ENCODE measurements at places on chromosomes 1 and 21.

- peak; percentile 77 for DNase-seq
These were observed 11.8 kb upstream of the RAB3B start for GRCh38 chr1:52002038-52002917.

DNA sequence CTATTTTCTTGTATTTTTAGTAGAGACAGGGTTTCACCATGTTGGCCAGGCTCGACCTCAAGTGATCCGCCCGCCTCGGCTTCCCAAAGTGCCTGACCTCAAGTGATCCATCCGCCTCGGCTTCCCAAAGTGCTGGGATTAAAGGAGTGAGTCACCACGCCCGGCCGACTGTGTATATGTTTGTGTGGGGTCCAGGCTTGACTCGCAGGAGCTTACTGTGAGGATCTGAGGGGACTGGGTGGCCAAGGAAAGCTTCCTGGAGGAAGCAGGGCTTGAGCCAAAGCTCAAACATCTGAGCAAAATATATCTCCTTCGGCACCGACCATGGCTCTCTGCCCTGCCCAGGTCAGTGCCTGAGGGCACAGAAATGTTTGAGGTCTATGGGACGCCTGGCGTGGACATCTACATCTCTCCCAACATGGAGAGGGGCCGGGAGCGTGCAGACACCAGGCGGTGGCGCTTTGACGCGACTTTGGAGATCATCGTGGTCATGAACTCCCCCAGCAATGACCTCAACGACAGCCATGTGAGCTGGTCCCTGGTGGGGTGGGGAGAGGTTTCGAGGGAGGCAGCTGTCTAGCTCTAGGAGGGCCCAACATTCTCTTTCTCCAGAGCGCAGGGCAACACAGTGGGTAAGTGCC lies 10.5 kb downstream of the PADI3 start:
- DNase-seq, result no peak

DNA sequence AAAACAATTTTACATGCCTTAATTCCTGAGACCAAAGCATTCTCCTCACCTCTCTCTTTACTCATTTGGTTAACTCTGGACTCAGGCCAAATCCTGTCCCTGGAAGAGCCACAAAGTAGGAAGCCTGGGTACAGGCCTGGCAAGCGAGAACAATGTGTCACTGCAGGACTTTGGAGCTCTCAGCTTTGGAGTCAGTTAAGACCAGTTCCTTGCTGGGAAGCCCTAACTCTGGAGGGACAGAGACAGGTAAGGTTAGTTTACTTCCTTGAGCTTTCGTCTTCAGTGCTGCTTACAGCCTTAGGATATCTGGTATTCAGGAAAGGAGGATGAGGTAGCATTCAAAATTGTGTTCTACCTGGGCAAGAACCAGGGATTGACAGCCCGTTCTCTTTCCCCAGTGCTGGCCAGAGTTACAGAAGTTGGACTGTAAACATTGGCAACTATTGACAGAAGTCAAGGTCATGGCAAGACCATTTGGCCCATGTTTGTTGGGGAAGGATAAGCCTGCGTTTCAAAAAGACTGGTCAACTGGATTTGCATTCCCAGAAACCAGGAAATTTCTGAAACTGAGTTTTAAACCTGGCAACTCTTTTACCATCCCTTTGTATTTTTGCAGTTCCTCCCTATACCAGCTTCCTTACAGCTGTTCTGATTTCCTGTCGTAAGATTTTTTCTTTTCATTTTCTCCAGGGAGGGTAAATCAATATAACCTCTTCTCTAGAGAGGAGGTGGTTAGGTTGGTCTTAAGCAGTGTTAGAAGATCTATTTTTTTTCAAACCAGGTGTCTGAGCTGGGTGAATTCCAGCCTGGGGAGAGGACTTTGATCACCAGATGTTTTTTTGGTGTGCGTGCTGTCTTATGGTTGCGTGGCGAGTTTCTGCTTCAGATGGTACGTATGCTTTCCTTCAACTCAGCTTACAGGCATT lies at the start of gene C4BPB:
TSS of gene C4BPB (plus strand) at position 160 of the 926 bp plus-strand sequence. CDS start at position 832, 672 bp downstream.
- DNase-seq, result no peak

- DNase-seq, result no peak
These were observed 42.9 kb upstream of the LGALS8 start for GRCh38 chr1:236480758-236481436.

GRCh38 chr1:96361961-96362360 lies 359.6 kb upstream of the PTBP2 start:
- DNase-seq, result no peak

- DNase-seq, result no peak
These were observed 27.3 kb upstream of the PAX7 start for GRCh38 chr1:18603212-18603852.

DNA sequence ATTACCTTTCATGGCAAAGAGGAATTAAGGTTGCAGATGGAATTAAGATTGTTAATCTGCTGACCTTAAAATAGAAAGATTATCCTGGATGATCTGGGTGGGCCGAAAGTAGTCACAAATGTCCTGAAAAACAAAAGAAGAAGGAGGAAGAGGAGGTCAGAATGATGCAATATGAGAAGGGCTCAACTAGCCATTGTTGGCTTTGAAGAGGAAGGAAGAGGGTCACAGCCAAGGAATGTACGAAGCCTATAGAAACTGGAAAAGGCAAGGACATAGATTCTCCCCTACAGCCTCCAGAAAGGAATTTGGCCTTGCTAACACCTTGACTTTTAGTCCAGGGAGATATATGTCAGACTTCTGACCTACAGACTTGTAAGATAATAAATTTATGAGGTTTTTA lies 39.4 kb upstream of the FMOD start:
- DNase-seq, result no peak

DNA sequence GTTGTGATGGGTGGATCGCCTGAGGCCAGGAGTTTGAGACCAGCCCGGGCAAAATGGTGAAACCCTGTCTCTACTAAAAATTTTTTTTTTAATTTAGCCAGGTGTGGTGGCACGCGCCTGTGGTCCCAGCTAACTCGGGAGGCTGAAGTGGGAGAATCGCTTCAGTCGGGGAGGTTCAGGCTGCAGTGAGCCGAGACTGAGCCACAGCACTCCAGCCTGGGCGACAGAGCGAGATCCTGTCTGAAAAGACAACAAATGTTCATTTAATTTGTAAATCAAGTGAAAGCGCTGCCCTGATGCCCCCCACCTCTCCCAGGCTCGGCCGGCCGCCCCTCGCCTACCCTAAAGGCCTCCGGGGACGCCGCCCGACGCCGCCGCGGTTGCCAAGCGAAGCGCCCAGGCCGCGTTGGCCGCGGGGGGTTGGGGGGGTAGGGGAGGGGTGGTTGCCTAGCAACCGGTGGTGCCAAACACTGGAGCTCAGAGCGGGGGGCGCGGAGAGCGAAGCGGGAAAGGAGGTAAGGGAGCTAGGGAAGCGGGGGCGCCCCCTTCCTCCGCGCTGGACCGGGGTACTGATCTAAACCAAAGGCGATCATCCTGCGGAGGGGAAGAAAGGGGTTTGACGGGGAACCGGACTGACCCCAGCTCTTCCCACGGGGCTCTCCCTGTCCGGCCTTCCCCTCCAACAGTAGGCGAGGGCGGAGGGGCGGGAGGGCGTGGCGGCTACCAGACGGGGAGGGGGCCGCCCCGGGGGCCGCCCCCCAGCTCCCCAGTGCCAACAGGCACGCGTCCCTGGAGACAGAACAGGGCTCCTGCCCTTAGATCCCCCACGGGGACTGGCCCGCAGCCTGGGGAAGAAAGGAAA lies at the start of gene TEKT2:
TSS of gene TEKT2 (plus strand) at position 460 of the 862 bp plus-strand sequence. CDS start 828 bp downstream, outside the sequence.
- peak; percentile 97 for DNase-seq

GRCh38 chr1:148333875-148334338 lies 149.2 kb downstream of the PPIAL4G start:
- no peak for DNase-seq

DNA sequence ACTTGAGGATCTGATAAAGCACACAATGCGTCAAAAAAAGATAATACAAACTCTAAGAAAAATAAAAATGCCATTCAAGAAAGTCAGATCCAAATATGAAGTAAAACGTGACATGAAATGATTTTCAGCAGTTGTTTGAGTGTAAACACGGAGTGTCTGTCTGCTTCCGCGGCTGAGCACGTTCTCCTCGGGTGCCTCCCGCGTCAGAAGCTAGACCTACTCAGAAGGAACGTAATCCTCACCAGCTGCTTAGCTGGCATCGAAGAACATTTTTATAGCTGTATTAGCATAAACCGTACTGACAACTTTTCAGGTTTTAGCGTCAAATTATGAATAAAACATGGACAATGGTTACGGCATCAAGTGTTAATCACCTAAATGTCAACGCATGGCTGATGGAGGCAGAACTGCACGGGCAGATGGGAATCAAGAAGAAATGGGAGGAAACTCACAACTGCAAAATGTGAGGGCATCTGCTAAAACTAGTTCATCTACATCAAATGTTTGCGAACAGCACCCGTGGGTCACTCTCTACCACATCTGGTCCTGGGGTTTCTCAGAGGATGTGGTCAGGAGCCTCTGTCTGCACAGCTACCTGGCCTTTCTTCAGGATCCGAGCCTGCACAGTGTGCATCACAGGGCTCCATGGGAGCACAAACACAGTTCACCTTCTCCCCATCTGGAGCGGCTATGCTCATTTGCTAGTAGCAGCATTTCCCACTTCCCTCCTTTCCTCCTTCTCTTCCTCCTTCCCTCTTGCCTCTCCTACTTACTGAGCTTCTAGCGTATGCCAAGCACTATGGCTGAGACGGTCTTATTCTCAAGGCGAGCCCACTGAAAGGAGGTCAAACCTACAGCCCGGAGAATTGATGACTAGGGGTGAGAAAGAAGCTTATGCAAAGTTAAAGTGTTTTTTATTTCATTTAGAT lies 40.0 kb downstream of the RCAN1 start:
- no peak for DNase-seq

DNA sequence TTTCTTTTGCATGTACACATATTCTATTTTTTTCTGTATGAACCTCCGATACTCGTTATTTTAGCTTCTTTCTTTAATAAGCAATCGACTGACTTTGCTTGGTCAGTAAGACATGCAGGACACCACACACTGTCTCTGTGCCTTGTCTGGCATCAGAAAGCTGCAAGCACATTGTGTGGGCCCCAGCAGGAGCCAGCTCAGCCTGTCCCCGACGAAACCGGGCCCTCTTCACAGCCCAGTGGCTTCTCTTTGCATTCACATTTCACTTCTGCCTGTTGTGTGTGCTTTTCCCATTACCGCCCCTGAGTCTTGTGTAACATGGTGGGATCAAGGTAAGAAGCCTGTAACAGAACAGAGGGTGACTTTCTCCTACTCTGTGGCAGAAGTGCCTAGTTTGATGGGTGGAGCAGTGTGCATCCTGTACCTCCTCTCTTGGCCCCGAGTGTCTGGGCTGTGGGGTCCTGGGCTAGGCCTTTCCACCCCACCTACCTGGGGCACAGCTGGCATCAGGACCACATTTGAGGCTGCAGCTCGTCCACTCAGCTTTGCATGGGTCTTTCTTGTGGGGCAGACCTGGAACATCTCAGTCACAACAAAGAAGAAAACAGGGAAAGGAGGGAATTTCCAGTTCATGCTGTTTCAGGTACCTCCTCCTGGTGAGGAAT lies 118.9 kb upstream of the COL6A1 start:
- no peak for DNase-seq

- no peak for DNase-seq
These were observed 717 bp upstream of the BATF3 start for GRCh38 chr1:212700223-212700891.

- no peak for DNase-seq
These were observed 62.5 kb downstream of the CD58 start for GRCh38 chr1:116508085-116508983.

GRCh38 chr1:112995890-112996289 lies 39.9 kb upstream of the SLC16A1 start:
- no peak for DNase-seq

GRCh38 chr1:78843111-78843510 lies 163.4 kb downstream of the ADGRL4 start:
- no peak for DNase-seq

DNA sequence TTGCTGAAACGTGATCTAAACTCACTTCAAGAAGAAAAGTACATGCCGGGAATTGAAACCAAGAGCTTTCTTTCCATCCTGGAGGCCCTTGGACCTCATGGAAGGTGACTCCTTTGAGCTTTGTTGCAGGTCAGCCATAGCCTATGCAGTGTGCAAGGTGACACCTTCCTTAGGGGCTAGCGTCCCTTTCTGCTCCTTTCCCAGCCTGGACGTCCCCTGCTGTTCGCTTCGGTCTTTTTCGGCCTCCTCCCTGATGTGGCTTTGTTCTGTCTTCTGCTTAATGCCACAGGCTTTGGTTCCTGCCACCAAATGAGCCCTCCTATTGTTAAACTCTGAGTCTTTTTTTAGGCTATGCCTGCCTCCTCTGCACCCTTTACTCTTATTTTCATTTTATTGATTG lies 308.8 kb downstream of the BRINP2 start:
- no peak for DNase-seq

DNA sequence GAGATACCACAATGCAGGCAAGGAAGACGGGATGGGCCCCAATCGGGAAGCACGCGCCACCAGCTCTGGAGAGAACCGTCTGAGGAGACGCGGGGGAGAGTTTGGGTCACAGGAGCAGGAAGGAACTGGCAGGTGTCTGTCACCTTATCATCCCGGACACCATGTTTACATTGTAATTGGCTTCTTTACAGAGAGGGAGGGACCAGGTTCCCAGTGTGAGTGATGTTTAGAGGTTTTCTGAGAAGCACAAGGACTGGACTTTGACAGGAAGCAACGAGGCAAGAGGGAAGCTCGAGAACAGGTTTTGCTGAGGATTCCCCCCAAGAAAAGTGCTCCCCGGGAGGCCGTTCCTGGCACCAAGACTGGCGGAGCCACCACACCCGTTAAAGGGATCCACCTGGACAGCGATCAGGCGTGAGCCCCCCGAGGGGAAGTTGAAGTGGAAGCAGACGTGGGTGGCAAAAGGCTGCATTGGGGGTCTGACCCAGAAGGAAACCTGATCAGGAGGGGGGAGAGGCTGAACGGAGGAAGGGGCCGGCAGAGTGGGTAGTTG lies 957 bp downstream of the EPS15 start:
- DNase-seq, result no peak

DNA sequence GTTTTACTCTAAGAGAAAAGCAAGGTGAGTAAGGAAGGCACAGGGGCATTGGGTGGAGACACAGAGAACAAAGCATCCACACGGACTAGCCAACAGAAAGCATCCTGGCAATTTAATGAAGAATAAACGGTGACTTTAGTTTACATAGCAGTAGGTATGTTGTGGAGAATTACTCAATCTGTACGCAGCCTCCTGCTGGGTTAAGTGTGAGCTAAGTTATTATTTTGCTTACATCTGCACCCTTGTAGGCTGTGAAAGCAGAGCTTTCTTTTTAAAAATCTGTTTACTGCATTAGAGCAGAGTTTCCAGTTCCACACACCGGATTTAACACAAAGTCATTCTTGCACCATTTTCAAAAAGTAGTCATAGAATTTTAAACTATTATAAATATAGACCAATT lies 144.5 kb downstream of the AKT3 start:
- no peak for DNase-seq

GRCh38 chr21:44459712-44460440 lies 4.6 kb downstream of the LRRC3 start:
- DNase-seq, result no peak

- no peak for DNase-seq
These were observed 14.3 kb upstream of the SEC16B start for GRCh38 chr1:177984136-177984525.

GRCh38 chr21:42508371-42508770 lies 5.3 kb upstream of the SLC37A1 start:
- DNase-seq, result no peak

DNA sequence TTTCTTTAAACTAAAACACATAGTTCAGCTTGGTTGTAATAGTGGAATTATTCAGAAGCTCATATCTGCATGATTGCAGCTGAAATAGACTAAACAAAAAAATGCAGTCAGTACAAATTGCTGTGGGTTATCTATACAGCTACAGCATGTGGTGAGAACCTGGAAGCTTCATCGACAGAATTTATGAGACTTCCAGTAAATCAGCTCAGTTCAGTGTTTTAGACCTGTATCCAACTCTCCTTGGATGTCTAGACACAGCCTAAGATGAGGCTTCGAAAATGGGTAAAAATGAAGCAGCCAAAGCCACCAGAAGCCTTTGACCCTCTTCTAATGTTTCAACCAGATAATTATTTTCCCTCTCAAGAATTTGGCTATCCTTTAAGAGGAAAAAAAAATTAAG lies 127.1 kb upstream of the C1orf105 start:
- no peak for DNase-seq

All from D721Med (cell line).